Right ventricle myocardium inferior (tissue), 1 donor: ENCODE measurements at places on chromosomes 5 and 9.
A peak's percentile ranks its signal among the peaks of the same experiment; 100 is the strongest.

DNA sequence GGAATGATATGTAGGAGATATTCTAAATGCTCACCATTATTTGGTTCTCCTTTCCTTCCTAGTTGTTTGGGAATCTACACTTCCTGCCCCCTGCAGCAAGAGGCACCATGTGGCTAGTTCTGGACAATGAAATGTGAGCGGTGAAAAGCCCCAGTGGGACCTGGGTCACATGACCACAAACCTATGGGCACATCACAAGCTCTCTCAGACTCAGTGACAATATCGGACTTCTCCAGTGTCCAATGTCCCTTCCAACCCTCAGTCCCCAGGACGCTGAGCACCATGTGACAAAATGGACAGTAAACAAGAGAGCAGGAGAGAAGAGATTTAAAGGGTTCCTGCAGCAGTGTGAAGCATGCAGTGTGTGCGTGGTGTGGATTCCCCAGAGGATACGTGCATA lies 44.6 kb upstream of the FOXE1 start:
- DNase-seq = no peak

GRCh38 chr5:27389696-27390095 lies 351.3 kb upstream of the CDH9 start:
- DNase-seq = no peak

DNA sequence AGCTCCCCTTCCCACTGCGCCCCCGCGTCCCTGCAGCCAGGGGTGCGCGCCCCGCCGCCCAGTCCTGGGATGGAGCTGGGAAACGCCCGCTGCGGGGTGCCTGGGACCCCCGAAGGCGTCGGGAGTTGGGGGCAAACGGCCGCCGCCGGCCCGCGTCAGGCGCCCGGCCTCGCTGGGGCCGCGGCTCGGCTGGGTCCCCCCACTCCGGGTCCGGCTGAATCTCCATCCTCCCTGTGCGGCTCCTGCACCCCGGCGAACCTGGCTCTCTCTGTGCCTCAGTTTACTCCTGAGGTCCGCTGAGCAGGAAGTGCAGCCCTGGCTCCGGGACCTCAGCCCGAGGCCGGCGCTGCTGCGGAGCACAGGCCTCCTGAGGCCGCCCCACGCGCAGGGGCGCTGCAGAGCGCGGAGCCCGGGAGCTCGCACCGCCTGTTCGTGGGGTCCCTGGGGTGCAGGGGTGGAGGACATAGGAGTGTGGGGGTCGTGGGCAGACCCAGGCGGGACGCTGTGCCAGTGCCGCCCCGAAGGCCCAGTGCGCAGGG lies 13.9 kb upstream of the TMEM250 start:
- DNase-seq = no peak

GRCh38 chr5:61020415-61020814 lies 75.4 kb downstream of the NDUFAF2 start:
- DNase-seq = no peak

DNA sequence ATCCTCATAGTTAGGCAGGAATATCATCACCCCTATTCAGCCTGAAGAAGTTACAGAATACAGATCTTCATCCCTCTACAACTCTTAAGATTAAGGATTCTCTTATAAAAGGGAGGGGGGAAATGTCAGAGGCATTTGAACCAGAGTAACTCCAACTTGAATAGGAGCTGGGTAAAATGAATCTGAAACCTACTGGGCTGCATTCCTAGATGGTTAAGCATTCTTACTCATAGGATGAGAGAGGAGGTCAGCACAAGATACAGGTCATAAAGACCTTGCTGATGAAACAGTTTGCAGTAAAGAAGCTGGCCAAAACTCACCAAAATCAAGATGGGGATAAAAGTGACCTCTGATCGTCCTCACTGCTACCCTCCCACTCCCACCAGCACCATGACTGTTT lies 14.4 kb downstream of the FREM1 start:
- DNase-seq = no peak

DNA sequence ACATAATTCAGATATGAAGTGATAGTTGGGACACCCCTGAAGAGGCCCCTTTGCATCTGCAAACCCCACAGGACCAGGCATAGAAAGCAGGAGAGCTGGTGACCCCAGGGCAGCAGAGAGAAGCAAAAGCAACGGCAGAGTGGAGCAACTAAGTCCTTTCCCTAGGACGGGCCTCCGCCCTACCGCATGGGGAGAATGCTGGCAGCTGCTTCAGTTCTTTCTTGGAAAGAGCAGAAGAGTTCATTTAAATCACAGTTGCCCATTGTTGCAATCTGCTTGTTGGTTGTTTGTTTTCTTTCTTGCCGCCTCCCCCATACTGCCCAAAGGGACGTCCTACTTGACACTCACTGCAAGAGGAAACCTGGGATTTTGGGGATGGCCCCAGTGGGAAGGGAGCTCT lies 126.2 kb downstream of the ADAMTS16 start:
- DNase-seq = no peak

DNA sequence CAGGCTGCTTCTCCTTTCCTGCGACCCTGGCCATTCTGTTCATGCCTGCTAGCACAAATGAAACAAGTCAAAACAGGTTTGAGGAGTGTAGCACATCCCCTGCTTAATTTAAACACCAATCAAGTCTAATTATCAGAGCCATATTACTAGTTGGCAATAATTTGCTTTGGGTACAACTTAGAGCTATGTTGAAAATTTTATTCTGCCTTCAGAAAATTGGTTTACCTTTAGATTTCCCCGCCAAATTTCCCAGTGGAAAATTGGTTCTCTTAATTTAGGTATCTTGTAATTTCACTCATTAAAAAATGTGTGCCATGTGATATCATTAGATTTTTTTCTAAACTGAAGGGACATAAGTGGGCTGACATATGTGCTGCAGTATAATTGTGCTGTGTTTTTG lies 265.8 kb downstream of the MAST4 start:
- no peak for DNase-seq

GRCh38 chr5:10222326-10222725 lies 27.4 kb downstream of the ATPSCKMT start:
- DNase-seq = no peak

DNA sequence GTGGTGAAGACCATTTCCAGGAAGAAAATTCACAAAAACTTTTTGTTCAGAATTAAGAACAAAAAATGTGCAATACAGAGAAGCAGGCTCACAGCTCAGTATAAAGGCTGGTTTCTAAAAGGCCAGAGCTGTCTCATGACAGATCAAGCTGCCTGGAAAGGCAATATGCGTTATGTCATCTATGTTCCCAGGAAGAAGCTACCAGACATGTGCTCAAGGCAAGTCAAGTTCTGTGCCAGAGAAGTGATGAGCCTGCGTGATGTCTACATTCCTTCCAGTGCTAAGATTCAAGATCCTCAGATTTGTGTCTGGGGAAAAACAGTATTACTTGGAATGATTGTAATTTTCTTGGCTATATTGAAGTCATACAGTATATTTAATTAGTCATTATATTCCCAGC lies 104.3 kb downstream of the PDE4D start:
- DNase-seq = no peak

DNA sequence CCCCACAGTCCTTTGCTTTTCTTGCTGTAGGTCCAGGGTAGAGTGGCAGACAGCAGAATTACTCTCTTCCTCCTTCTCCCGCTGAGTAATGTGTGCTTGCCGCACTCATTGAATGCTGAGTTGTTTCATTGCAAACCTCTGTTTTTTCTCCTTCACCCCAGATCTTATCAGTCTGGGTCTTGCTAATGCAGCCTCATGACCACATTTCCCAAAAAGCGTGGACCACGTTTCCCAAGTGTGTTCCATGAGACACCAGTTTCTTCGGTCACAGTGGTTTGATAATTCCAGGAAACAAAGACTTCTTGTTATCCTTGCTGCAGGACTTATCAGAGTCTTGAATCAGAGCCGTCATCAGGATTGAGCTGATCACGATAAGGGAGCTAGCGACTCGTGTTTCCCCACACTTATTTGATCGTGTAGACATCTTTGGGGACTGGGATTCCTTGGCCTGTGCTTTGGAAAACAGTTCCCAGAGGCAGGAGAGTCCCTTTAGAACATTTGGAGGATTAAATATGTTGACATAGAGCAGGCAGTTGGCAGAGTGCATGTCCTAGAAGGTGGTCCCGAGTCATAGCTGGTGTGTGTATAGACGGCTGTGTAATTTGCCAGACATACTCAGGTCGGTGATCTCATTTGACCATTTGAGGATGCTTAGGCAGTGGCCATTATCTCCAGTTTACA lies 4.4 kb downstream of the LRRC8A start:
- no peak for DNase-seq

- no peak for DNase-seq
Observed at GRCh38 chr9:18976709-18977531, 56.1 kb downstream of the SAXO1 start.

DNA sequence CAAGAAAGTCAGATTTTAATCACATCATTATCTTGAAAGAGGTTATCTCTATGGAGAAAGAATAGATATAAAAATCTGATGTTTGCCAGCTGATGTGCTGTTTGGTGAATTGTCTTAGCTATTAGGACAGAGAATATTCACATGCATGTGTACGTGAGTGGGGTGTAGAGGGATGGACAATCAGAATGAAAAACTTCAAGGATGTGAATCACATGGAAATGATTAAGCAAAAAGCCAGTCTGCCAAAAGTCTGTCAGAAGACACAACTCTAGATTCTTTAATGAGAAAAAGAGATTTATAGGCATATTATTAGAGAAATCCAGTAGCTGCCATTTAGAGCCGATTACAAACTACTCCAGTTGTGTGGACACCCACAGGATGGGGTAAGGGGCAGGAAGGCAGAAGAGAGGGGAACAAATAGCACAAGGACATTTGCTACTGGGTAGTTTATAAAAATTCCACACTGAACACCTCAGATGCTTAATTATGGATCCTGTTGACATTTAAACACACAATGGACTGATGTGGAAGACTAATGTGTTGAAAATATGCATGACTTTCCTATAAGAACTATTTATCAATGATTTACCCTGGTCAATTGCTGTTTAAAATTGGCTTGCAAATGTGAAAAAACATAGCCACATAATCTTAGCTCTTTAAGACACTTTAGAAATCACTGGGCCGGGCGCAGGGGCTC lies 127.4 kb downstream of the PTTG1 start:
- DNase-seq = no peak

DNA sequence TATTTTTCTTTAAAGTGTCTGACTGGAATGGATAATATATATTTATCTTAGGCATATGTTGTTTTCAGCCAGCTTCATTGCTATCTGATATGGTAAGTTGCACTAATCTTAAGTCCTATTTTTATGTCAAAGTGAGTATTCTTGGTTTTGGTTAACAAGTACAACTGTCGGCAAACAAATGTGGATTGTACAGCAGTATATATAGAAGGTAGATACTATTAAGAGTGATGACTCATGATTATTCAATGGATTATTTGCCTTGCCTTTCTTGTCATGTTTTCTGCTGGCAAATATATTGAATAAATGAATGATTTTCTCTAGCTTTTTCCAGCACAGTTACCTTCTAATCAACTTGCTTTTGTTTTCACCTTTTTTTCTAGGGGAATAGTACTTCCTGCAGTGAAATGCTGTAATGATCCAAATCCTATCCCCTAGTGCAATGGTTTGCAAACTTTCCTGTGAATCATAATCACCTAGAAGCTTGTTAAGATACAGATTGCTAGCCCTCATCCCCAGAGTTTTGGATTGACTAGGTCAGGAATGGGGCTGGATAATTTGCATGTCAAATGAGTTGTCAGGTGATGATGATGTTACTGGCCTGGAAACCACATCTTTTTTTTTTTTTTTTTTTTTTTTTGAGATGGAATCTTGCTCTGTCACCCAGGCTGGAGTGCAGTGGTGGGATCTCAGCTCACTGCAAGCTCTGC lies 60.8 kb upstream of the ARRDC3 start:
- no peak for DNase-seq

- DNase-seq = no peak
Observed at GRCh38 chr5:170846416-170846815, 15.4 kb upstream of the RANBP17 start.

DNA sequence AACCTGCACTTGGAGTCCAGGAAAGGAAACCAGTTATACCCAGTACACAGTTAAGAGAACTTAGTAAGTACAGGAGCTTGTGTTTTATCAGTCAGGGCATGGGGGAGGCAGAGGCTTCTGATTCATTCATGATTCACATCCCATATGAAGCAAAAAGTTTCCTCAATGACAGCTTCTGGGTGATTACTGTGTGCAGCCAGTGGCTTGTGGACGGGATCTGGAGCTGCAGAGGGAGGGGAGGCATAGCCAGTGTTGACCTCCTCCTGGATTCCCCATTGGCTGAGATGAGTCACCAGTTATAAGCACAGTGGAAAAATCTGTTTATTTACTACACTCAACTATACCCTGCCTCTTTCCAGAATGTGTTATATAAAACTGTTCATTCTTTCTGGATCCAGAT lies 17.7 kb downstream of the IL31RA start:
- no peak for DNase-seq

- no peak for DNase-seq
Observed at GRCh38 chr9:5799314-5799713, 33.6 kb downstream of the ERMP1 start.

GRCh38 chr9:117121316-117121715 lies 293.5 kb downstream of the ASTN2 start:
- no peak for DNase-seq

GRCh38 chr5:83800201-83800600 lies 79.5 kb upstream of the HAPLN1 start:
- DNase-seq = no peak

DNA sequence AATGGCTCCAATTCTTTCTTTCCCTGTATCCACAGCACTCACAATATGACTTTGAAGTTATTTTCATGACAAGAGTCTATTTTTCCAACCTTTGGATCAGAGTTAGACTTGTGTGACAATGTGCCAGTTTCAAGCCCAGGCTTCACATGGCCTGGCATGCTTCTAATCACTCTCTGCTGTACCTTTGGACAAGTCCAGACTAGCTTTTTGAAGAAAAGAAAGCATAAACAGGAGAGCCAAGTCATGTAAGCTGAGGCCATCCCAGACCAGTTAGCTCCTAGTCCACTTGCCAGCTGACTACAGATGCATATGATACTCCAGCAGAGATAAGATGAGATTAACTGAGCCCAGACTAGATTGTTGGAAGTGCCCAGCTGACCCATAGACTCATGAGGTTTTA lies 513.6 kb upstream of the C9orf72 start:
- DNase-seq = no peak

- no peak for DNase-seq
Observed at GRCh38 chr5:179786861-179787260, 6.9 kb upstream of the LTC4S start.

DNA sequence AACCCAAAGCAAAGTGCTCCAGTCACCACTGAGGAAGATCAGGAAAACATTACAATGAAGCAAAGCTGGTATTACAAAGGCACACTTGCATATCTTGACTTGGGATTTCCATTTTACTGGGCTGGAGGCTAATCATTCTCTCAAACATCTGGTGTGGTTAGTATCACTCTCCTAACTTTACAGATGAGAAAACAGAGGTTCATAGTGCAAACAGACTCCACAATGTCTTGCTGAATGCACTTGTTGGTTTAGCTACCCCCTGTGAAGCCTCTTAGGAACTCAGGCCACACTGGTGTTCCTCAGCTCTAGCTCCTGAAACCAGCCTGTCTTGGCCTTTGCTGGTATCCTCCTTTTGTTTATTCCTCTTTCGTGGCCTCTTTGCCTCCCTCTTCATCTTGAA lies 29.5 kb upstream of the SMAD5 start:
- no peak for DNase-seq

- no peak for DNase-seq
Observed at GRCh38 chr9:81980568-81980967, 8.0 kb upstream of the SPATA31D1 start.

- DNase-seq = peak; percentile 86
Observed at GRCh38 chr9:130301483-130302286, 36.1 kb downstream of the HMCN2 start.
